ENCODE measurements at places on chromosomes 7 and 10.

- DNase-seq = no peak
These were observed 31.9 kb downstream of the MRC1 start for GRCh38 chr10:17841050-17841449.

DNA sequence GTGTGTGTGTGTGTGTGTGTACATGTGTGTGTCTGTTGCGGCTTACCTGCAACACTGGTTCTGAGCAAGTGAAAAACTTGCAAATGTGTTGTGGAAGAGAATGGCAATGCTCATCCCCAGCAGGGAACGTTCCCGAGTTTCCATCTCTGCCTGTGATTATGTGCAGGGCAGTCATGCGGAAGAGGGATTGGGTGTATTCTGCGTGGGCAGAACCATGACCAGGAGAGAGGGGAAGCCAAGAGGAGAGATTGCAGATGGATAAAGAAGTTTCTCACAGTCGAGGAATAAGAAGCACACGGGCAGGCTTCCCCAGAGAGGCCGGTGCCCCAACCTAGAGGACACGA, 99.9 kb downstream of the CTBP2 start:
- DNase-seq = no peak

GRCh38 chr7:37118004-37118403, 330.7 kb downstream of the ELMO1 start:
- DNase-seq = no peak

- DNase-seq = no peak
These were observed 42.7 kb downstream of the SNX10 start for GRCh38 chr7:26334166-26334859.

GRCh38 chr10:127215866-127216265, 19.5 kb upstream of the INSYN2A start:
- DNase-seq = no peak

DNA sequence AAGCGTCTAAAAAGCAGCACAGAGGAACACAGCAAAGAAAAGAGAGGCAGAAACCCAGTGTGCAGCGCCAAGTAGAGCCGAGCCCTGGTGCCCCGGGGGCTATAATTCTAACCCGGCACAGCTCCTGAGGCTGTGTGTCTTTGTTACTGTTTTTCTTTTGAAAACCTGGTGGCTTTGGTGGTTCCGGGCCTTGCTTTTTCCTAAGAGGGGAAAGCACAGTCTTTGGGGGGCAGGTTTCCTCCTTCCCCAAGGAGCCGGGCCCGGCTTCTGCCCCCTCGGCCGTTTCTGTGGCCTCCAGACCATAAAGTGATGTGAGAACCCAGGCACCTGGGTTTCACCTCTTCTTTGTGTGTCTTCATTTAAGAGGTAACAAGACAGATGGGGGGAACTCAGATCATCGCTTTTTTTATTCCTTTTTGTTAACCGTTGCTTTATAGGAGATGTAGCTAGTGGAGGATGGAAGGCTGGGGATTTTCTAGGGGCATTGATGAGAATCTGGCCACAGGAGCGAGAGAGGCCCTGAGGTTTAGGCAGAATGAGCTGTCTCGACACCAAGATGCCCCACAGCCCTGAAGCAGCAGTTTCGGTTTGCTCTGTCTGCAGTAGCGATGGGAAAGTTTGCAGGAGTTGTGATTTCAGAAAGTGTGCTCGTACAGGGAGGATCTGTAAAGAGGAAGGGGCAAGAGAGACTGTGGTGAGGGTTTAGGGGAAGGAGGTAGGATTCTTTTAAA, 367.8 kb upstream of the GALNT17 start:
- peak; percentile 49 for DNase-seq

GRCh38 chr10:113126229-113127201, 176.5 kb downstream of the TCF7L2 start:
- DNase-seq = no peak

GRCh38 chr7:64183126-64183742, 23.8 kb upstream of the ZNF735 start:
- no peak for DNase-seq

GRCh38 chr10:114694752-114695151, 36.7 kb upstream of the ABLIM1 start:
- DNase-seq = peak; percentile 17

- no peak for DNase-seq
These were observed 57.4 kb downstream of the ADRB1 start for GRCh38 chr10:114100848-114101741.

- no peak for DNase-seq
These were observed 22.2 kb downstream of the CDHR3 start for GRCh38 chr7:105985229-105985628.

DNA sequence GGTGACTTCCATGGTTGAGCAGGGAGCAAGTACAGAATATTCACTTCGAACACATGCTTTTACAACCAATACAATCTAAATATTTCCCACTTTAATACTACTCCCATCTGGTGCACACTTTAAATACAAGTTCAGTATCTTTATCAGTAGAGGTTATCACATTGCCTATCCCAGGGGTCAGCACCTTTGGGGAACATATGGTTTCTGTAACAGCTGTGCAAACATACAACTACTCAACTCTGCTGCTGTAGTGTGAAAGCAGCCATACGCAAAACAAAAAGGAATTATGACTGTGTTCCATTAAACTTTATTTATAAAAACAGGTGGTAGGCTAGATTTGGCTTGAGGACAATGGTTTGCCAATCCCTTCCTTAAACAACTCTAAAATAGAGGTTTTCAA, 157.5 kb downstream of the XPNPEP1 start:
- DNase-seq = no peak
